ENCODE measurements at places on chromosomes 12 and 14. TPM values are rescaled to one million over a fixed set of nuclear protein-coding genes. Genes with fewer than 3 reads are reported as not detected.

DNA sequence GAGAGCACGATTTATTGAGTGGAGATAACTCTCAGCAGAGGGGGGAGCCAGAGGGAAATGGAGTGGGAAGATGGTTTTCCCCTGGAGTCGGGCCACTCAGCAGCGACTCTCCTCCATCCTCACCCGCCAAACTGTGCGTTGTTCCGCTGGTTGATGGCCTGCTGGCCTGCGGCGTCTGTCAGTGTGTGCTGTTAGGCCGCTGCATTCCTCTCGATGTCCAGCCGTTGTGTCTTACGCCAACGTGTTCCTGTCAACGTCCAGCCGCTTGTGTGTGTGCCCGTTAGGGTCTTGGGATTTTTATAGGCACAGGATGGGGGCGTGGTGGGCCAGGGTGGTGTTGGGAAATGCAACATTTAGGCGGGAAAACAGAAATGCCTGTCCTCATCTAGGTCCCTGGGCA lies 69.2 kb downstream of the PTPRQ start:
- DNase-seq = no peak

- no peak for DNase-seq
Measured at GRCh38 chr14:94161981-94162380, 12.1 kb upstream of the PPP4R4 start.

- DNase-seq = no peak
Measured at GRCh38 chr12:95784915-95785314, 5.6 kb downstream of the NTN4 start.

DNA sequence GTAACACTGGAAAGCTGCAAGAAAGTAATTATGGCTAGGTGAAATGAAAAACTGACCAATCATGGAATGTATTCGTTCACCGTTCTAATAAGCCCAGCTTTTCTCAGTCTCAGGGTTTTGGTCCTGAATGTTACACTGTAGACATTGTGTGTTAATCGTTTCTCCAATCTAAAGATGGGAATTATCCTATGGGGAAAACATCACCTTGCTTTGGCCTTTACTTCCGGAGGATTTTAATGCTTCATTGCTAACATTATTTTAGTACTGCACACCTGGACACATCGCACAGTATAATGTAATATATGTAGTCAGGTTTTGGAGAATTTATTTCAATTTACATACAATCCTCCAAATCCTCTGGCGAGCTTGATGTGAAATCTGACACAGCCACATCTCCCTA lies 1.2 kb upstream of the TRHDE start:
- DNase-seq = no peak

The GLIPR1L1 gene
- not detected for total RNA-seq
